ENCODE measurements at places on chromosomes 1 and 21.

DNA sequence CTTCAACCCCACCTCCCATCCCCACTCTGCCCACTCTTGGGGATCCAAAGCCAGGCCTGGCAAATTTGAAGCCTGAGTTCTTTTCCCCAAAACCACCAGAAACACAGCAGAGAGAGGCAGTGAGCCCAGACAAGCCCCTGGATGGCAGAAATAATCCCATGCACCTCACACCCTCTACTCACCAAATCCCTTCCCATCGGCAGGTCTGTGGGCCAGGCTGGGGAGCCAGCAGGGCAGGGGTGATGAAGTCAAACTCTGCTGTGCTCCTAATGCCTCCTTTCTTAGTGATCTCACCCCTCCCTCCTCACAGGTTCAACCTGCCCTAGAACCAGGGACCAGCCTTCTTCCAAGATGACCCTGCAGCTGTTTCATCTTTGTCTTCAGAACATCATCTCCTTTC is 72.4 kb downstream of the GLIS1 start:
- DNase-seq: no peak

GRCh38 chr1:235986869-235987268 is 78.0 kb downstream of the NID1 start:
- DNase-seq: no peak

GRCh38 chr1:91011726-91012125 is 10.1 kb downstream of the ZNF644 start:
- DNase-seq: no peak

DNA sequence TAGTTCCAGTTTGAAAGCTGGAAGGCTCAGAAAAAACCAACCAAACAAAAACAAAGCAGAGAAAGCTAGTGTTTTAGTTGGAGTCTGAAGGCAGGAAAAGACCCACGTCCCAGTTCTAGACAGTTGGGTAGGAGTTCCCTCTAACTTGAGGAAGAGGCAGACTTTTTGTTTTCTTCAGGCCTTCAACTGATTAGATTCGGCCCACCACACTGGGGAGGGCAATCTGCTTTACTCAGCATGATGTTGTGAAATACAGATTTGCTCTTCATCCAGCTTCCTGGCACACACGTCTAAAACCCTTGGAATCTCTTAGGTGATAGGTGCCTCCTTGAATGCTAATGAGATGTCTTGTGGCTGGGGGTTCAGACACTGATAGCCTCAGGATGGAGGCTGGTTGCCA is 49.1 kb upstream of the CSF3R start:
- DNase-seq: no peak

GRCh38 chr1:3320246-3321152 is 134.0 kb upstream of the ARHGEF16 start:
- no peak for DNase-seq

- DNase-seq: no peak
Measured at GRCh38 chr1:190303501-190303900, 174.2 kb downstream of the BRINP3 start.

DNA sequence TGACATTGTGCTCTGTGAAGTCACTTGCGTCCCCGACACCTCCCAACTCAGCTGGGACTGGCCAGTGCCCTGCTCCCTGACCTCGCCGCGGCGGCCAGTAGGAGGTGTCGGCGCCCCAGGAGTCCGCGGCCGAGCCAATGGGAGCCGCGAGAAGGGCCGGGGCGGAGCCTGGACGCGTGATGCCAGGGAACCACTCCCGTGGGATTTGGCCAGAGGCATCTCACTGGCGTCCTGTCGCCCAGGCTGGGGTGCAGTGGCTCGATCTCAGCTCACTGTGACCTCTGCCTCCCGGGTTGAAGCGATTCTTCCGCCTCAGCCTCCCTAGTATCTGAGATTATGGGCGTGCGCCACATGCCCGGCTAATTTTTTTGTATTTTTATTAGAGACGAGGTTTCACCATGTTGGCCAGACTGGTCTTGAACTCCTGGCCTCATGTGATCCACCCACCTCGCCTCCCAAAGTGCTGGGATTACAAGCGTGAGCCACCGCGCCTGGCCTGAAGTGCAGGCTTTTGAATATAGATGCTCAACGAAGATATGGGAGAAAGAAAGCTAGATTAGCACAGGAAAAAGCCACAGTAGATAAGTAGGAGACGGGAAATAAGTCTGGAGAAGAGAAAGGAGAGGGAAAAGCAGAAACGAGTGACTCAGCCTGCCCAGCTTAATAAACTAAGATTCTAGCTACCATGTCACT is 38.0 kb downstream of the ZBTB8OS start:
- peak; percentile 3 for DNase-seq

DNA sequence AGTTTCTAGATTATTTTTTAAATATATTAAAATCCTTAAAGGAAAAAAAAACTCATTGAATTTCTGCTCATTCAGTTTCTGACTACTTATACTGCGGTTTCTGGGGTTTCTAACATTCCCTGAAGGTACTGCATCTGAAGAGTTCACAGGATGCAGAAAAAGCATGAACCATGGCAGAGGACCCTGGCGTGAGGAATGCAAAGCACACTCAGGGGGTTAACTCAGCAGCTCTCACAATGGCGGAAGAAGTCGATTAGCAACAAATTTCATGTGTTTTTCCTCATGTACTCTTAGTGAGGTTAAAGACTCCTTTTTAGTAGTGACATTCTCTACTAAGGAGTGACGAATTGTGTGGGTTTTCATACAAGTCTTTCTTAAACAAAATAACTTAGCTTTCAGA is 975.6 kb downstream of the NCAM2 start:
- DNase-seq: no peak

- no peak for DNase-seq
Measured at GRCh38 chr1:115338457-115338820, 390 bp upstream of the NGF start.

DNA sequence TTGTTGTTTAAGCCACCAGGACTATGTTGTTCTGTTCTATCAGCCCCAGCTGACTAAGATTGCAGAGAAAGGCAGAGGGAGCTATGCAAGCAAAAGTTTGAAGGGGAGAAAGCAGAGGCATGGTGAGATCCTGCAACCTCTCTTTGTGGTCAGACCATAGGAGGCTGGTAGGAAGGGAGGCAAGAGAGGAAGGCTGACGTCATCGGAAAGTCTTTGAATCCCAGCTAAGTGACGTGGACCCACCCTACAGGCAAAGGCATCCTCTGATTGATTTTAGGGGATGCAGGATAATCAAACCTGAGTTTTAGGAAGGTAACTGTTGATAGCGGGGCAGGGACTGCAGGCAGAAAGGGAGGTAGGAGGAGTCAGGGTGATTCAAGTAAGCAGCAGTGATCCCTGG is 23.3 kb upstream of the TNNI1 start:
- DNase-seq: no peak

GRCh38 chr1:113534875-113535274 is 144.6 kb downstream of the MAGI3 start:
- DNase-seq: no peak

DNA sequence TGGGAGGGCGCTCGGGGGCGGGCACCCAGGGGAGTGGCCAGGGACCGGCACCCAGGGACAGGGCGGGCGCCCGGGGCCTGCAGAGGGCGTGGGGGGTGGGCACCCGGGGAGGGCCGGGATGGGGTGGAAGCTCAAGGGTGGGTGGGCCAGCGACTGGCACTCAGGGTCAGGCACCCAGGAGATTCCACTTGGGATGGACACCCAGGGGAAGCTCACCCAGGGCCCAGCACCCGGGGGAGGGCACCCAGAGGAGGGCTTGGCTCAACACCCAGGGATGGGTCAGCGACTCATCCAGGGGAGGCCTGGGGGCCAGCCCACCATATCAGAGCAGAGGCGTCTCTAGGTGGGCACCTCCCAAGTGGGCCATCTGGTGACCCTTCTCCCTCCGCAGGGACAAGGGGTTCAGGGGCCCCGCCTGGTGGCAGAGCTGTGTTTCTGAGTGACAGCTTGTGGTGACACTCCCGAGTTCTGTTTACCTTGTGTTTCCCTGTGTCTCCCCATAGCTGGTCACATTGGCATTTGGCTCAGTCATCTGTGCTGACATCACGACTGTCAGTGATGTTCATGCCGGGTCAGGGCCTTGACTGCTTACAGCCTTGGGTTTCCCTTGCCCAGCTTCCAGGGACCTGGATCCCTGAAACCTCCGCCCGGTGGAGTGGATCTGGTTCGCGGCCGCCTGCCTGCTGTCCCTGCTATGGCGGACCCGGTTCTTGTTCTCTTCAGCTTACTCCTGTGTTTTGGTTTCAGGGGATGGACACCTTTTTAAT is 749 bp downstream of the IBA57 start:
- DNase-seq: no peak

DNA sequence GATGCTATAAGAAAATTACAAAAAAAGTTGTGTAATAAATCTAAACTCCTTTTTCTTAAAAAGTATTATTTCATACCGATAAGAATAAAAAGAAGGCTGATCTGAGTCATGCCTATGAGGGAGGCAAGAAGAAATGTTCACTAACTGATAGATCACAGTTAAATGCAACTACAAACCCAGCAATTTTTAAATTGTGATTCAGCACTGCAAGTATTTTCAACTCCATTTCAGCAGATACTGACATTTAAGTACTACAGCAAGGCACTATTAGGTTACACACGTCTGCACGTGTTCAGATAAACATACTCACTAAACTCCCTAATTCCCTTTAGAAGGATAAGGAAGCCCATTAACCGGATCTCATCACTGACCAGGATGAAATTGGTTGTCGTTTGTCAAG is 213.3 kb upstream of the ZRANB2 start:
- no peak for DNase-seq

GRCh38 chr1:229156872-229157271 is 114.0 kb upstream of the RAB4A start:
- no peak for DNase-seq

DNA sequence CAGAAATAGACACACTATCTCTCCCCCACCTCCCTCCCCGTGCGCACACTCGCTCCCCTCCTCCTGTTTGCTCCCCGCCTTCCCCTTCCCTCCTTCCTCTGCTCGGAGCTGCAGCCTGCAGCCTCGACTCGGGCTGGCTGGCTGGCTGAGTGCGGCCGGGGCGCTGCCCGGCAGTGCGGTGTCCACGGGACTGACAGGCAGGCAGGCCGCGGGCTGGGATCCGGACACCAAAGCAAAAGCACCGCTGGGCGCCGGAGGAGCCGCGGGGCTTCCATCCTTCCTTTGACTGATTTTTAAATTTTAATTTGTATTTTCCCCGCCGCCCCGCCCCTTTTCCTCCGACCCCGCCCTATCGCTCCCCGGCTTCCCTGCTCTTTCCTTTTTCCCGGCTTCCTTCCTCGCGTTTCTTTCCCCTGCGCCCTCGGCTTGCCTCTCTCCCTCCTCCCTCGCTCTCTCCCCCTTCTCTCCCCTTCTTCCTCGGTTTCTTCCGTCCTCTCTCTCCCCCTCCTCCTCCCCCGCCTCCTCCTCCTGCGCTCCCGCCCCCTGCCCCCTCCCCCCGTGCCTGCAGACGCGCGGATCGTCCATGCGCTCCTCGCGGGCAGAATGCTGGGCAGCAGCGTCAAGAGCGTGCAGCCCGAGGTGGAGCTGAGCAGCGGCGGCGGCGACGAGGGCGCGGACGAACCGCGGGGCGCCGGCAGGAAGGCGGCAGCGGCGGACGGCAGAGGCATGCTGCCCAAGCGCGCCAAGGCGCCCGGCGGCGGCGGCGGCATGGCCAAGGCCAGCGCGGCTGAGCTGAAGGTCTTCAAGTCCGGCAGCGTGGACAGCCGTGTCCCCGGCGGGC is 109.4 kb downstream of the NAV1 start:
- no peak for DNase-seq

DNA sequence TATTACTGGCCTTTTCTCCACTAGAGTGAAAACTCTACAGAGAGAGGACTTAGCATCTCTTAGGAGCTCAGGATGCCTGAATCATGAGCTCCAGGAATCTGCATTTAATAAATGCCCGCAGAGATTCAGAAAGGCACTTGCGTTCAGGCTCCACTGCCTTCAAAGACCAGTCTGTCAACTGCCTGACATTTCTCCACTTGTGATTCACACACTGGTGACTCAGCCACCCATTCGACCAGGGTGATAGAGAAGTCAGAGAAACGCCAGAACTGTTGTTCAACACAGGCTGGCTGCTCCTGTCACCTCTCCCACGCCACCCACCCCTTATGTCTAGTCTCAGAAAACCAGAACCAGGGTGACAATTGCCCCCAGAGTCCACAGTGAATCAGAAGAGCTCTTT is 26.9 kb upstream of the LBR start:
- DNase-seq: no peak

- DNase-seq: no peak
Measured at GRCh38 chr1:50447961-50448360, 24.7 kb upstream of the DMRTA2 start.

DNA sequence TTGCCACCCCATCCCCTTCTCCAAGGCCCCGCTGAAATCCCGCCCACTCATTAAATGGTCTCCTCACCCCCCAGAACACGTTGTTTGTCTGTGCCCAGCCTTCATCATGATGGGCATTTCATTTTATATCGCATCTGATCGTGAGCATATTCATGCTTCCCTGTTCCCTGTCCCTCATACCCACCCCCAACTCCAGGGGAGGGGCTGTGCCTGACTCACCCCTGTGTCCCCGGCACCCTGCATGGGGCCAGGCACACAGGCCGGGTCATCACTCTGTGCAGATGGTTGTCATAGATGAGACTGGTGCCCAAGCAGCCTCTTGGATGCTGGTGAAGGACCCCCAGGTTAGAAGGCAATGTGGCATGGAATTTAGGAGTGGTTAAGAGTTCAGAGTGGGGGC is 11.0 kb downstream of the CAMK2N1 start:
- DNase-seq: no peak

DNA sequence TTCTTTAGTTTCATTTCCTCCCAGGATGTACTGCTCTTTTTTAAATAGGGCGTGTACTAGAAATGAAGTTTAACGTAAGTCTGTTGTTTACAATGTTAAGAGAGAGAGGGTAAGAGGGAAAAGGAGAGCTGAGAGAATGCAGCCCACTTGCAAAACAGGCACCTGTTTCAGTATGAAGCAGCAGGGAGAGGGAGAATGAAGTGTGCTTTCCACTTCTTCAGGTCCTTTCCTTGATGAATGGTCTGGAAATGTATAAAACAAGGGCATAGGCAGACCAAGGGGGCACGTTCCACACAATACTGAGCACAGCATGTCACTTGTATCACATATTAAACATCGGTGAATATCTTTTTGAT is 2.0 kb downstream of the KCNA3 start:
- no peak for DNase-seq

GRCh38 chr1:206796116-206796515 is 23.8 kb upstream of the IL10 start:
- no peak for DNase-seq
